ENCODE measurements at places on chromosomes 12 and 14. TPM values are rescaled to one million over a fixed set of nuclear protein-coding genes. Genes with fewer than 3 reads are reported as not detected.

- no peak for DNase-seq
Measured at GRCh38 chr12:75554556-75554880, 43.1 kb upstream of the KRR1 start.

Gene IL31
- total RNA-seq: not detected

GRCh38 chr12:109568486-109568885, 4.8 kb downstream of the MMAB start:
- DNase-seq: no peak

GRCh38 chr12:32398816-32399369, 465 bp upstream of the FGD4 start:
- no peak for DNase-seq

GRCh38 chr12:113240395-113240794, 19.1 kb downstream of the TPCN1 start:
- DNase-seq: no peak

Gene GPRC5D
- not detected for total RNA-seq

- DNase-seq: no peak
Measured at GRCh38 chr12:18108611-18109010, 18.6 kb upstream of the RERGL start.

DNA sequence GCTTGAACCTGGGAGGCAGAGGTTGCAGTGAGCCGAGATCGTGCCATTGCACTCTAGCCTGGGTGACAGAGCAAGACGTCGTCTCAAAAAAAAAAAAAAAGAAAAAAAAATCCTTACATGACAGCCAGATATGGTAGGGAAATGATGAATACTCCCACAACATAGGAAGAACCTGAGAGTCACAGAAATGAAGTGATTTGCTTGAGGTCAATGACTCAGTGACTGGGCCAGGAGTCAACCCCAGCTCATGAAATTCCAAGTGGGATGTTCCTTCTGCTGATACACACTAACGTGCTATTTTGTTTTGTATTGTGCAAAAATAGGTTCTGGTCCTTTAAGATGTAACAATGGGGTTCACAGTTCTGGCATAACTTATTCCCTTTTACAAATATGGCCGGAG, 9.0 kb downstream of the RHOF start:
- no peak for DNase-seq

DNA sequence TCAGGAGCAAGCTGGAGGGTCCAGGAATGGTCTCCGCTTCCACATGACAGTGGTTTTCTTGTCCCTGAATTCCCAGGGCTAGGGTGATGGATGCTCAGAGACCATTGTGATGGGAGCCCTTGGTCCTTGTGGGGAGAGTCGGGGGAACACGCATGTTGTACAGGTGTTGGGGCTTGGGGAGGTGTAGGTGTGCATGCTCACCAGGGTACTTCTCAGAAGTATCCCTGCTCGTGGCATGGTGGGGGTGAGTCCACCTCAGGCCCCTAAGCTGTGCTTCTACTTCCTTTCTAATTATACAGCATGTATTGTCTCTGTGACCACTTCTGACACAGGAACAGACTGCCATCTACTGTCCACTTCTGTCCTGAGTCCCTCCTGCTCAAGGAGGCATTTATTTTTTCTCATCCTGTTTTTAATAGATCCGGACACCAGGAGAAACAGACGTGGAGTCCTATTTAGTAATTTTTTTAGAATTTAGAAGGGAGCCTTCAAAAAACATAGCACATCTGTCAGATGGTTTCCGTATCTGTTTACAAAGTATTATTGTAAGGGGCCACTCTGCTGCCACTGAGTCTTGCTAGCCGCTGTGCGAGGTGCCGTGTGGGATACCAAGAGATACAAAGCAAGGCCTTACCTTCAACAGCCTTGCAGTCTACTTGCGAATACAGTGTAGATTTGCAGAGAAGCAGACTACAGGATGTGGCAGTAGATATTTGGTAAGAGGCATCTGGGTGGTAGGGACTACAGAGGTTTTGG, 10.5 kb downstream of the NTF3 start:
- DNase-seq: no peak

GRCh38 chr14:74085047-74085637, 386 bp downstream of the LIN52 start:
- DNase-seq: no peak

GRCh38 chr12:93080452-93080851, 151.4 kb upstream of the EEA1 start:
- no peak for DNase-seq

Gene SLC24A4
- 0.06 TPM for total RNA-seq

Gene KRT2
- total RNA-seq: 1.4 TPM

GRCh38 chr12:58540480-58541299, 379.6 kb downstream of the LRIG3 start:
- no peak for DNase-seq

DNA sequence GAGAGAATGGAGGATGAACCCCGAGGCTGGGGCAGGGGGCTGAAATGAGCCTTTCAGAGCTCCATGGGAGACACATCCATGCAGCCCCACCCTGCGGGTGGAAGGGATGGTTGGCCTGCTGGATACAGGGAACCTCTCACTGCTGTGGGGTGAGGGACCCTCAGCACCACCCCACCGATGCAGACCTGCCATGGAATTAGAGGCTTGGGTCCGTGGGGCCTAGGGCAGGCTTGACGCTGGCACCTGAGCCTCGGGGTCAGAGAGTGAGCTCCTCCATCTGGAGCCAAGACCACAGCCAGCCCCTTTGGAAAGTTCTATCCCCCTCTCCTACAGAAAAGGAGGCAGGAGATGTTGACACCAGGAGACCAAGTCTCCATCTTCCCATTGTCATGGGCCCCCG, 7.4 kb upstream of the KRT74 start:
- DNase-seq: no peak

GRCh38 chr14:76640923-76641395, 120.3 kb upstream of the VASH1 start:
- DNase-seq: no peak

Gene CCDC38
- total RNA-seq: not detected

GRCh38 chr12:104306943-104307654, 3.6 kb downstream of the EID3 start:
- no peak for DNase-seq

Gene BICDL1
- total RNA-seq: 138 TPM

DNA sequence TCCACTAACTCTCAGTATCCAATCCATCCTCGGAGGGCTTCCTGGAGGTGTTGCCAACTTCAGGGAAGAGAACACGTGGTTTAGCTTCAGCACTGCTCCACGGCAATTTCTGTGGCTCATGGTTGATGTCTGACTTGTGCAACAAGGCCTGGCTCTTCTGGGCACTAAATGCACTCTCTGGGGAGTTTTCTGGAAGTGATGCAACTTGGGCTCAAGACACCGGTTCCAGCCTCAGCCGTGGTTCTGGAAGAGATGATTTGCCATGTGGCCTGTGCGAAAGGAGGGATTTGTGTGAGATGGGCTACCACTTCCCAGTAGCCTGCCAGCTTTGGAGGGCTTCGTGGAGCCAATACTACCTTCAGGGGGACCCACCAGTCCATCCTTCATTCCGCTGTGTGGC, 118.6 kb upstream of the RTL1 start:
- no peak for DNase-seq

- DNase-seq: no peak
Measured at GRCh38 chr14:83883732-83884131, 1646.2 kb upstream of the FLRT2 start.

DNA sequence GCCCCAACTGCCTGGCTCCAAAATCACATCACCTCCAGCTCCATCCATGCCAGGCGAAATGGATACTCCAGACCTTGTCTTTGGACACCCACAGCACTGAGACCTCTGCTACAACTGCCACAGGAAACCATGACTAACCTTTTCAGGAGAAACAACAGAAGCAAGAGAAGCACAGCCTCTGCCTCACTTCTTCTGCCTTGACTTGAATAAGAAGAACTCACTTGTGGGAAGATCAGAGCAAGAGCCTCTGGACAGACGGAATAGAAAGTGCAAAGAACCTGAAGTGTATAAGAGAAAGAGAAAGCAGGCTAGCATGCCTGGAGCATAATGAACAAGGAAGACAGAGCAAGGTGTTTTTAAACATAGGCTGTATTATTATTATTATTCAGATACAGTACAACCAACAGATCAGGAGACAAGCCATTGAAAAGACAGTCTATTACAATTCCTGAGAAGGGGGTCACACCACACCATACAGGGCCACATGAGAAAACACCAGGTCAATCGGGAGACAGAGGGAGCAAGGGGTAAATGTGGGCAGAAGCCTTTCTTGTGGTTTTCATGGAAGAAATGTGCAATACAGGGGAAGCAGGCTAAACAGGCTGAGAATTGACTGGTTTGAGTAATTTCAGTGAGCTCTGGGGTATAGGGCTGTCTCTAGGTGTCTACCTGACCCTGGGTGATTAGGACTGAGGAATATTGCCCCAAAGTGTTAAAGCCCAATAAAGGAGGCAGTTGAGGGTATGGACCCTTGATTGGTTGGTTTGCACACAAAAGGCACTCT, 7.4 kb upstream of the OR10P1 start:
- DNase-seq: no peak

DNA sequence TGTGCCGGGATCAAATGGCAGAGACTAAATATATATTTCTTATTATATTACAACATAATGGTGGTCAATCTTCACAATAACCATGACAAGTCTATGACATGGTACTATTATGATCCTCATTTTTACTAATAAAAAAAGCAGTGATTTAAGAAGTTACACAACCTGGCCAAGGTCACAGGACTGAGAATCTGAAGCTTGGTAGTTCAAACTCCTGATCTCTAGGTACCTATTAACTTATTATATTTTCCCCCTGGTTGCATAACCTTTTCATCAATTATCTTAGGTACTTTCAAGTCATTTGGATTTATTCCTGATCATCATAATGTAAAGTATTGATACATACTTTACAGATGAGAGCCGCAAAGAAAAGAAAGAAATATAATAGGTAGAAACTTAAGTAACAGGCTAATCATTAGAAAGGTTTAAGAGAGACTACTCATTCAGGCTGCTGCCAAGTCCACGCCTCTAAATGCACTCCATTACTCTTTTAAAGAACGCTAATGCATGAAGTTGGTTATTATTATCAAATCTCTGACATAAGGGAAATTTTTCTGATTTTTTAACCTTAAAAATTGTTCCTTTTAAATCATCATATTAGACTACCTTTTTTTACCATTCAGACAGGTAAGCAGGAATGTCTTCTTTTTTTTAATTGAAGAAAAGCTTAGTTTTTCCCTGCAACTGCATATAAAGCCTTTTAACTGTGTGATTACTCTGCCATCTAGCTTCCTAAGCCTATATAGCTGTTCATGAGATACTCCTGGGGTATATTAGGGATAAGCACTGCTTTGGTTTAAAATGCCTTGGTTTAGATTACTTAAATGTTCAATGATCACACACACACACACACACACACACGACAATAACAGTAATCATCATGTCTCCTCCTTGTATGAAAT, 35.6 kb downstream of the RPS29 start:
- DNase-seq: no peak

DNA sequence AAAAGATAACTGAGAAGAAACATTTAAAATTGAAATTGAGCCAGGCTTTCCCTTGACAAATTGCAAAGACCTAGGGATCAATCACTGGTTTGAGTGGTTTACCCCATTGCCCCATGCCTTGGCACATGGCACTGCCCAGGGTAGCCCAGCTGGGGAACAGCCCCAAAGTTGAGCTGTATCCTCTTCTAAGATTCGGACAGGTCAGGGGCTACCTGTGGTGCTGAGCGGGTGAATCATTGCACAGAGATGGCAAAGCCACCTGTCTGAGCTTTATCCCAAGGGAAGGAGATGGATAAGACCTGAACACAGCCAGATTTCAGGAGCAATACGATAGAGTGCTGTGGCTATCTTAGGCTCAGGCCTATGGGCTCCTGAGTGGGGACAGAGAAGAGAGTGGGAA, 7.0 kb downstream of the IFI27L2 start:
- no peak for DNase-seq

Gene TAS2R8
- not detected for total RNA-seq

Gene P2RX2
- not detected for total RNA-seq

GRCh38 chr12:89991807-89992590, 283.4 kb upstream of the ATP2B1 start:
- DNase-seq: no peak

DNA sequence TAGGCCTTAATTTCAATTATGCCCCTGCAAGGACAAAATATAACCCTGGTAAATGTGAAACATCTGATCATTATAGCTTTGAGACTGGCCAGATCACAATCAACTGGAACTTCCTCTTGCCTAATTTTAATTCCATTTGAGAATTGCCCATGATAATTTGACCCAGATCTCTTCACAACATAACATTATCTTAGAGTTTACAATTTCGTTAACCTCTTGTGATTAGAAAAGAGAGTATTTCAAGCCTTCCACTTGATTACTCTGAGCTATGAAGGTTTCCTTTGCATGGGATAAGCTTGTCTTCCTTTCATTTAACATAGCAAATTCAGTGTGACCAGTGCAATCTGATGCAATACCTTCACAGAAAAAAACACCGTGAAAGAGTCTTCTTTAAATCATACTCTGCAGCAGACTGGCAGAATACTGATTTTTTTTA, 143.6 kb downstream of the DUSP6 start:
- DNase-seq: no peak

GRCh38 chr12:94191023-94191422, 42.6 kb downstream of the PLXNC1 start:
- no peak for DNase-seq

DNA sequence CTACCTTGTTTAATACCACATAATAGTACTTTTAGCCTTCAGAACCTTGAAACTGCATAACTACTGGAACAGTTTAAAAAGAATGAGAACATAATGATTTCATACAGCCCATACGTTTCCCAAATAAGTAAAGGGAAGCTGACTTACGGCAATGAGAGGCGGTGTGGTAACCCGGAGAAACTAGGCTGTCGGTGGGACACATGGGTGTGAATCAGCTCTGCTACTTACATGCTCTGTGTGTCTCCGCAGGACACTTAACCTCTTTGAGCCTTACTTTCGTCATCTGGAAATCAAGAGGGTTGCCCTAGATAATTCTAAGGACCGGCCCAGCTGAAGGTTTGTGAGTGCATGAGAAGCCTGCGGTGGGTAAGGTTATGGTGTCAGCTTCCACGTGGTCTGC, 49.3 kb upstream of the PLEKHG3 start:
- DNase-seq: no peak

DNA sequence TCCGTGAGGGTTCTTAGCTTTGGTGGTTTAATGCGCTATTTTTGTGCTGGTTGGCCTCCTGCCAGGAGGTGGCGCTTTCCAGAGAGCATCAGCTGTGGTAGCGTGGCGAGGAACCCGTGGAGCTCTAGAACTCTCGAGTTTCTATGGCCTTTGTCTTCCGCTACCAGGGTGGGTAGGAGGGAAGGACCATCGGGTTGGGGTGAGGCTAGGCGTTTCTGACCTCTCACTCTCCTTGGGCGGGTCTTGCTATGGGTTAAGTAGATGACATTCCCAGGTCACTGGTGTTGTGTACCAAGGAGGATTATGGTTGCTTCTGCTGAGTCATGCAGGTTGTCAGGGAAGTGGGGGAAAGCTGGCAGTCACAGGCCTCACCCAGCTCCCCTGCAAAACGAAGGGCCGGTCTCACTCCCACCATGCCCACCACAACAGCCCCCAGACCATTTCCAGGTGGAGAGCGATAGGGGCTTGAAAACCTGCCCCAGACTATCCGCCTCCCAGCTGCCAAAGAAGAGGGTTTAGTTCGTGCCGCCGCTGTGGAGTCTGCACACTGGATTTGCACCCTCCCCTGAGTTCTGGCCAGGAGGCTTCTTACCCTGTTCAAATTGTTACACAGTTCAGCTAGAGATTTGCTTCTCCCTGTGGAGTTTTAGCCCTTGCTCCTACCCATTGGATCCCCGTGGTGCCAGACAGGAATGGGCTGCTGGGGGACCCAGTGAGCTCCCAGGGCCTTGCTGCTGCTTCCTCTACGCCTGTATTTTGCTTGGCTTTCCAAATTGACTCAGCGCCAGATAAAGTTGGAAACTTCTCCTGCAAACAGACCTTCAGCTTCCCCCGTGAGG, 21.9 kb downstream of the RNFT2 start:
- DNase-seq: no peak
